ENCODE measurements at places on chromosomes 16 and 17.

- DNase-seq = no peak
- H3K27me3 ChIP-seq = peaks cover 6% of the 10 kb centered on the region
- no peak overlapping the region for H3K4me3 ChIP-seq
- H3K36me3 ChIP-seq = no peaks in the 10 kb centered on the region
- H3K27ac ChIP-seq = no peak overlapping the region
These were observed 52.1 kb downstream of the COPRS start for GRCh38 chr17:31806921-31807320.

- H3K4me3 ChIP-seq = no peak overlapping the region
- H3K4me1 ChIP-seq = peaks cover 66% of the 10 kb centered on the region
- peak overlapping the region; percentile 22 for H3K27ac ChIP-seq
- no peaks in the 10 kb centered on the region for H3K27me3 ChIP-seq
- H3K36me3 ChIP-seq = peaks cover 14% of the 10 kb centered on the region
- no peak for DNase-seq
These were observed 65.2 kb downstream of the CYTH1 start for GRCh38 chr17:78716814-78717393.

DNA sequence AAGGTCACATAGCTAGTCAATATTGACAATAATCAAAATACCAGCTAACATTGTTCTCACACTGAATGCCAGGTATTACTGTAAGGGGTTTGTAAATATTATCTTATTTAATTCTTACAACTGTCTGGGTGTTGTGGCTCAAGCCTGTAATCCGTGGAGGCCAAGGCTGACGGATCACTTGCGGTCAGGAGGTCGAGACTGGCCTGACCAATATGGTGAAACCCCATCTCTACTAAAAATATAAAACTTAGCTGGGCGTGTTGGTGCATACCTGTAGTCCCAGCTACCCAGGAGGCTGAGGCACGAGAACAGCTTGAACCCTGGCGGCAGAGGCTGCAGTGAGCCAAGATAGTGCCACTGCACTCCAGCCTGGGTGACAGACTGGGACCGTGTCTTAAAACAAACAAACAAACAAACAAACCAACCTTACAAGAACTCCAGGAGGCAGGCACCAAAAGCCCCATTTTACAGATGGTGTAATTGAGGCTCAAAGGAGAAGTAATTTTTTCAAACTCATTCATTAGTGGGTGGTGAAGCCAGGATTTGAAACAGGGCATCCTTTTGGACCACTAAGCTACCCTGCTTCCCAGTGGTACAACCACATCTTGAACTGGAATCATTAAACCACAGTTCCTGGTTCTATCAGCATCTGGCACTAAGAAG lies 104.3 kb downstream of the XYLT1 start:
- H3K4me3 ChIP-seq = no peak overlapping the region
- H3K36me3 ChIP-seq = peaks cover 21% of the 10 kb centered on the region
- no peak overlapping the region for H3K27ac ChIP-seq
- DNase-seq = no peak

DNA sequence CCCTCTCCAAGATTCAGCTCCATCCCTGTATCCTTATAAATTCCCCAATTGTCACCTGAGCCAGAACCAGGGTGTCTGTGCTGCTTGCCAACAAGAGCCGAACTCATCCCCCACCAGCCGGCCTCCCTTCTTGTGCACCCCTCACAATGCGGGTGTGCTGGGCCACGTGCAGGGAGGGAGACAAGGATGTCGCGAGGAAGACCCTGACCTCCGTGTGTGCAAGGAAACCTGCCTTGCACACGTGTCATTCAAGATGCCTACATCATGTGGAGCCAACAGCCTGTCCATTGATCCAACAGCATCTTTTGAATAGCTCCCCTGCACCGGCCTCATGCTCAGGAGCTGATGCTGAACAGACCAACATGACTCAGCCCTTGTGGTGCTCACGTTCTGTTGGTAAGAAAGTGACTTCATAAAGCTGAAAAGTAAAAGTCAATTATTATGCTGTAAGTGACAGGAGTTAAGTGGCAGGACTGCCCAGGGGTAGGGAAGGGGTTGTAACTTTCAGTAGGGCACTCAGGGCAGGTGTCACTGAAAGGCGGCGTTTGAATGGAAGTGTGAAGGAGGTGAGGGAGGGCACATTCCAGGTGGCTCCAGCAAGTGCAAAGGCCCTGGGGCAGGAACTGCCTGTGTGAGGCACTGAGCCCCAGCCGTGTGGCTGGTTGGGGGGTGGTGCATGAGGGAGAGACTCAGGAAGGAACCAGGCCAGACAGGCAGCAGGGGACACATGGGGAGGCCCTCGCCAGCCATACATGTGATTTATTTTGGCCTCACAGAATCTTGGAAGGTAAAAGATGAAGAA lies 302.2 kb downstream of the FOXL1 start:
- no peaks in the 10 kb centered on the region for H3K36me3 ChIP-seq
- H3K27ac ChIP-seq = no peak overlapping the region
- no peak overlapping the region for H3K4me3 ChIP-seq
- H3K27me3 ChIP-seq = peaks cover 37% of the 10 kb centered on the region

GRCh38 chr16:47175152-47175551 lies 31.4 kb upstream of the NETO2 start:
- no peaks in the 10 kb centered on the region for H3K36me3 ChIP-seq
- H3K27ac ChIP-seq = no peak overlapping the region
- H3K4me3 ChIP-seq = no peak overlapping the region
- no peaks in the 10 kb centered on the region for H3K4me1 ChIP-seq
- no peak for DNase-seq

DNA sequence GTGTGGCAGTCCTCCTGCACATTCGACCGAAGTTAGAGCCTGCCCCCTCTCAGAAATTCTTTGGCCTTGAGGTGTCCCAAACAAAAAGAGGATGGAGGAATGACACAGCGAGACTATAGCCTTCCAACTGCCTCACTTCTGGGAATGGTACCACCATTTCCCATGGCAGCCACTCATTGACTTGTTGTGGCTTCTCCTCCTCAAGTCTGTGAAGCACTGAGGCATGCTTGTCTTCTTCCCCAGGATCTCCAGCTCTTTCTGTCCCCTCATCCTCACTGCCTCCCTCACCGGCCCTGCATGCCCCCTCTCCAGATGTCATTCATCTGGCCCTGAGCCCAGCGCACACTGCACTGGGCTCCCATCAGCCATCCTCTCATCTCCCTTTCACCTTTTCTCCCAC lies 43.7 kb upstream of the DNAH9 start:
- H3K27me3 ChIP-seq = no peaks in the 10 kb centered on the region
- DNase-seq = no peak
- H3K4me3 ChIP-seq = no peak overlapping the region
- no peak overlapping the region for H3K27ac ChIP-seq
- H3K36me3 ChIP-seq = no peaks in the 10 kb centered on the region

DNA sequence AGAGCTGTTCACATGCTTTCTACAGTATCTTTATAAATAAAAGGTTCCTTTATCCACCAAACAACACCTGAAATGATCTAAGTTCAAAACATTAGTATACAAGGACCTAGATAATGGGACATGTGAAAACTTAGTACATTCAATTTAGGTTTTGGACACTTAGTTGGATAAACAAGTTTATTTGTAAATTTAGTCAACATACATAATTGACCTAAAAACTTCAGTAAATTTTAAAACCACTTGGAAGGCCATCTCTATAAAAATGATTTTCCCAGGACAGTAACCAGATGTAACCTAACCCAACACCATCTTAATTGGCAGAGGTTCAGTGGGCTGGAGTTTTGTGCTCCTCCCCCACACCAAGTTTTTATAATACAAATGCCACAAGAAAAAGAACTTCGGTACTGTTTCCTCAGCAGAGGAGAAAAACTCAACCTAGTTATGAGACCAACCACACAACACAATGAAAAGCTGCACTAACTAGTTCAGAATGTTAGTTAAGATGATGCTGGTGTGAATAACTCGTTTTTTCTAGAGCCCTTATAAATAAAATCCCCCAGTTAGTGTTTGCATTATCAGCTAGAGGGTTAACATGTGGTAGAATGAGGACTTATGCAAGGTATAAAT lies 7.2 kb upstream of the UNK start:
- peaks cover 2% of the 10 kb centered on the region for H3K27me3 ChIP-seq
- peaks cover 42% of the 10 kb centered on the region for H3K36me3 ChIP-seq
- DNase-seq = no peak
- H3K27ac ChIP-seq = peak overlapping the region; percentile 47
- H3K4me1 ChIP-seq = peaks cover 34% of the 10 kb centered on the region
- H3K4me3 ChIP-seq = peak overlapping the region; percentile 98

DNA sequence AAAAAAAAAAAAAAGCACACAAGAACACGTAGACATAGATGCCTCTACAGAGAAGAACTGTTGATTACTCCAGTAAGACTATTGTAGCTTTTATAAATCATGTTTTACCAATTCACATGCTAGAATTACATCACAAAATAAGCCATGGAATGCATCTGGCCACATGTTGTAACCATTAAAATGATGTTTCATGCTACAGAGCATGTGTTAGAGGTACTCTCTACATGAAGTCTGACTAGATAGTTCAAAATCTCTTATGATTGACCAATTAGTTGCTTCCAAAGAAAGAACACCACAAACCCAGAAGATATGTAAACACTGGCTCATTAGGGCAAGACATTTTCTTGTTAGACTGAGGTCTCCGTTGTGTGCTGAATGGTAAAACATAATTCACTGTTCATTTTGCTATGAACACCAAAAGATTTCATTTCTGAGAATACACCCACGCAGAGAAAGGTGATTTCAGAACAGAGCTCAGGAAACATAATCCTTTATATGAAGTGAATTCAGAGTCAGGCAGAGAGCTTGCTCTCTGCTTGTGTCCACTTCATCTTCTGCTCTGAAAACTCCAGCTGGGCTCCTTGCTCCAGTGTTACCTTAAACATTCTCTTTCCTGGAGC lies 411.4 kb upstream of the SOX9 start:
- no peak overlapping the region for H3K27ac ChIP-seq
- no peak for DNase-seq
- no peak overlapping the region for H3K4me3 ChIP-seq
- no peaks in the 10 kb centered on the region for H3K27me3 ChIP-seq
- no peaks in the 10 kb centered on the region for H3K4me1 ChIP-seq

DNA sequence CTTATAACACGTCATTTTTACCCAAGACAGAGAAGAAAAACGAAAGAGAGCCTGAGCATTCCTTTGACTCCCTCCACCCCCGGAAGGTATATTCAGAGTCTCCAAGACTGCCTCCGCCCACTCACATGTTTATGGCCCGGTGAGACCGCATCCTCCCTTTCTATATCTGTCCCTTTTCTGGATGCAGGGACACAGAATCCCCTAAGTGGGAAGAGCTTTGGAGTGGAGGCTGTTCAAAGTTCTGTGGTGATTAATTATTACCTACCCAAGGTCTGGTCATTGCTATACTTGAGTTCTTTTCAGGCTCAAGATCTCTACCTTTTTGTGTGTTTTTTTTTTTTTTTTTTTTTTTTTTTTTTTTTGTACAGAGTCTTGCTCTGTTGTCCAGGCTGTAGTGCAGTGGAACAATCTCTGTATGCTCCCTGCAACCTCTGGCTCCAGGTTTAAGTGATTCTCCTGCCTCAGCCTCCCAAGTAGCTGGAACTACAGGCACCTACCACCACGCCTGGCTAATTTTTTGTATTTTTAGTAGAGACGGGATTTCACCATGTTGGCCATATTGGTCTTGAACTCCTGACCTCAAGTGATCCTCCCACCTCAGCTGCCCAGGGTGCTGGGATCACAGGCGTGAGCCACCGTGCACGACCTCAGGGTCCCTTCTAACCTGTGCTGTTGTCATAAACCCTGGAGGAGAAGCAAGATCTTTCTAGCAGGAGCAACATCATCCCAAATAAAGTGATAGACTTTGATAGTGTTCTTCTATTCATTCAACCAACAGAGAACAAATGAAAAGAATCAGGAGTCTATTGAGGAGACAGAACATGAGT lies 407.1 kb downstream of the WWOX start:
- no peaks in the 10 kb centered on the region for H3K27me3 ChIP-seq
- H3K4me1 ChIP-seq = no peaks in the 10 kb centered on the region
- DNase-seq = no peak
- no peaks in the 10 kb centered on the region for H3K36me3 ChIP-seq
- H3K4me3 ChIP-seq = no peak overlapping the region

DNA sequence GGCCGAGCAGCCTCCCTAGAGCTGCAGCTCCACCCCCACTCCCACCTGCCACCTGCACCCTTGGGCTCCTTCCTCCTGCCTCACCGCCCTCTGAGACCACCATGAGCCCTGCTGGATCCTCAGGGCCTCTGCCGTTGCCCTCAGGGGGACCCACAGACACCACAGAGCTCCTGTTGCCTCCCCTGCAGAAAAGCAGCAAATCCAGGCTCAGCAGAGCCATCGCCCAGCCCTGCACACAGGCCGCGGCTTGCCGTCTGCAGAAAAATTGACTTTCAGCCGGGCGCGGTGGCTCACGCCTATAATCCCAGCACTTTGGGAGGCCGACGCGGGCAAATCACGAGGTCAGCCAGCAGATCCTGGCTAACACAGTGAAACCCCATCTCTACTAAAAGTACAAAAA lies 7.0 kb upstream of the PPP1R27 start:
- no peaks in the 10 kb centered on the region for H3K4me1 ChIP-seq
- no peaks in the 10 kb centered on the region for H3K27me3 ChIP-seq
- H3K4me3 ChIP-seq = no peak overlapping the region
- peaks cover 17% of the 10 kb centered on the region for H3K36me3 ChIP-seq
- DNase-seq = no peak

DNA sequence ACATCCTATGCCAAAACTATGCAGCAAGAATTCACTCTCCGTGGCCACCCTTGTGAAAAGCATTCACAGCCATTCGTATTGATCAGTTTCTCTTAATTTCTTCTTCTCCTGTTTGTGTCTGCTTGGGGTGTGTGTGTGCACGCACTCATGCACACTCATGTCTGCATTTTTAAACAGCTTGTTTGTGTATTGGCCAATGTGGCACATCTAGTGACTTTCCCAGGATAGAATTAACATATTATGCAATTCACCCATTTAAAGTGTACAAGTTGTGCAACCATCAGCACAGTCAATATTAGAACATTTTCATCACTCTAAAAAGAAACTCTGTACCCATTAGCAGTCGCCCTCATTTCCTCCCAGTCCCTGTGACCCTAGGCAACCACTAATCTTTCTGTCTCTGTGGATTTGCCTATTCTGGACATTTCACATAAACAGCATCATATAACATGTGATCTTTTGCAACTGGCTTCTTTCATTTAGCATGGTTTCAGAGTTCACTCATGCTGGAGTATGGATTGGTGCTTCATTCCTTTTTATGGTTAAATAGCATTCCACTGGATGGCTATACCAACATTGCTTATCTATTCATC lies 20.1 kb downstream of the IRX3 start:
- no peak overlapping the region for H3K4me3 ChIP-seq
- H3K36me3 ChIP-seq = no peaks in the 10 kb centered on the region
- no peaks in the 10 kb centered on the region for H3K4me1 ChIP-seq
- DNase-seq = no peak
- no peak overlapping the region for H3K27ac ChIP-seq
